ENCODE measurements at places on chromosomes 7 and 10.

- DNase-seq: no peak
These were observed 550.8 kb downstream of the IPMK start for GRCh38 chr10:57716884-57717283.

DNA sequence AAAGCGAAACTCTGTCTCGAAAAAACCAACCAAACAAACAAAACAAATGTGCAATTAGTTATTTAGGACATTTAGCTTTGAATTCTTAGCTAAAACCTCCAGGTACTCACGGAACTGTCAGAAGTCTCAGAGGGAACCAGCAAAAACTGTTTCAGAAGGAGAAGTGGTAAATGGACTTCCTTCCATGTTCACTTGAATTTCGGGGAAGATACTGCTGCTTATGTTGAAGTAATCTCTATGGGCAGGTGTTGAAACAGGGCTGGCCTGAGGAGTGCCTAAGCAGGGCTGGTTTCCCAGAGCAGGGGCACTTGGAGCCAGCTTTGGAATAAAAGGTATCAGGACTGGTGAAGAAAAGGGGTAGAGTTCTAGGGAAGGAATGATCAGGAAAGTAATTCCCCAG is 2.4 kb upstream of the EXOC6 start:
- DNase-seq: no peak

GRCh38 chr7:140003913-140004382 is 58.8 kb downstream of the PARP12 start:
- DNase-seq: no peak

DNA sequence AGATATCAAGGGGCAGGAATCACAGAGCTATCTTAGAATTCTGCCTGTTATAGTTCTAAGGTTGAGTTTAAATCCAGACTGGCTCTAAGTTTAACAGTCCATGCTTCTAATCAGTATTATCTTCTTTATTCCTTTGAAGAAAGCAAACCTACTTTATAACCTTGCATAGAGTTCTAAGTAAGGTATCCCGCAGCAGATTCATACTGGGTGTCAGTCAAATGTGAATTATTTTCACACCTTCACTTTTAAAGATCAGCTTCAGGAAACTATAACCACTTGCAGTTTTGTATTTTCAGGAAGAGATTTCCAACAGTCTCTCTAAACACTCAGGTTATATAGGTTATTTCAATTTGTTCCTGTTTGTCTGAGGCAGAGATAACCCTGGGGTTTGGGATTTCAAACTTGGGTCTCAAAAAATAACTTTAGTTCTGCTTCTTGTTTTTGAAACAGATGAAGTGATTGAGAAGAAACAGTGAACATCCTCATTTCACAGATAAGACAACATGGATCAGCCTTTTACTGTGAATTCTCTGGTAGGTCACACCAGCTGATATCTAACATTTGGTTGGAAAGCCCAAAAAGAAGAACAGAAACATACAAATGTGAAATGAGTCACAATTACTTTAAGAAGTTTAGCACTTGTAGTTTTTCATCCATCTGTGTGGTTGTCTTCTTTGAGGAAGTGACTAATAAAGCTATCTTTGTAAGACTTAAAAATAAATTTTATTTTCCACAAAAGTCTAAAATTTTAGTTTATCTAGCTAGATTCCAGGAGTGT is 21.4 kb downstream of the STAMBPL1 start:
- no peak for DNase-seq

DNA sequence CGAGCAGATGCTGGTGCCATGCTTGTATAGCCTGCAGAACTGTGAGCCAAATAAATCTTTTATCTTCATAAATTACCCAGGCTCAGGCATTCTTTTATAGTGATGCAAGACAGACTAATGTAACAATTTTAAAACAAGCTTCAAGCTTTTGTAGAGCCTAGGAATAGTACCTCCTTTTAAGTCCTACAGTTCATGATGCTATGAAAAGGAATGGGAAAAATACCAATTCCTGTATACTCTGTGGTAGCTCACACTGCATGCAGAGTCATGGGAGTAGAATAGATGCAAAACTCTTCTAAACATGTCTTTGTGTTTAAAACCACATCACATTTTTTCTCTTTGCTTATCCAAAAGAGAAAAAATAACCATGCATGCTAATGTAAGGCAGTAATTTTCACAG is 66.6 kb upstream of the WNT16 start:
- DNase-seq: no peak

DNA sequence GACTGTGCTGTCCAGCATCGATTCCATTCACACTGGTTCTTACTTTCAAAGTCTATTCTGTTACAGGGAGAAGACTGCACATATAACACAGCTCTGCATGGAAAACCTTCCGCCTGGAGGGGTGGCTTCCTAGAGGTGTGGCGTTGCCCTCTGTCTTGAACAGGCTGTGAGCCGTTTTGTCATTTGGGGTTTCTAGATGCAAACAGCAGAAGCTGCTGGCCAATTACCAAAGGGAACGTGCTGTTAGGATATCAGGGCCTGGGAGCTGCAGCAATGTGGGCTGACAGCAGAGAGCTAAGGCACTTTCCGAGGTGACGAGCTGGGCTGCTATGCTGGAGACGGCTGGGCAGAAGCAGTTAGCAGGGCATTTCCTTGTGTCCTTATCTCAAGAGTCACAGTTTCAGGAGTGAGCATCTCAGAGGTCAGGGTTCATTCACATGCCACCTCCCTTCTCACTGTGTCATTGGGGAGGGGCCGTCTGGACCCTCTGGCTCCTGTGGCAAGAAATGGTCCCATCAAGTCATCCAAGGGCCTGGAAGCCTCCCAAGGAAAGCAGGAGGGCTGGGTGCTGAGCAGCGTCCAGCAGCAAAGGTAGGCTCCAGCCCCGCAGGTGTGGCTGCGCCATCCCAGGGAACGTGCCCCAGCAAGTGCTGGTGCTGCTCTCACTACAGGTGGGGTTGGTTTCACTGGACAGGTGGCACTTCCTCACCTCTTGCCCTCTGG is 106.5 kb downstream of the WDR37 start:
- DNase-seq: peak; percentile 6

DNA sequence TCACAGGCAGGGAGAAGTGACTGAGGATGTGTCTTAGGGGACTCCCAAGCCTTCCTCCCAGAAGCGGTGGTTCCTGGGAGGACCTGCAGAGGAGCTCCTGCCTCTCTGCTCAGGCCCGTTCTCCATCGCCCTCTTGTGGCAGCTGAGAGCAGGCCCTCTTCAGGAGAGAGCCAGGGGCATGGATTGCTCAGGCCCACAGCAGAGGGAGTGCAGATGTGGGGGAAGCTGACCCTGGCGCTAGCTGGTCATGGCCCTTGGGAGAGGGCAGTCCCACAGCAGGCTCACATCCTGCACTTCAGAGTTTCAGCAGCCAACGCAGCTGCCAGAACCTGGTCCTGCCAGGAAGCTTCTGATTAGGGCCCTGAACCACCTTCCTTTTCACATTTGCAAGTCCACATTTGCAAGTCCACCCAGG is 94.8 kb upstream of the TARP start:
- DNase-seq: no peak

GRCh38 chr10:42482411-42482810 is 156.0 kb downstream of the ZNF33B start:
- DNase-seq: no peak

DNA sequence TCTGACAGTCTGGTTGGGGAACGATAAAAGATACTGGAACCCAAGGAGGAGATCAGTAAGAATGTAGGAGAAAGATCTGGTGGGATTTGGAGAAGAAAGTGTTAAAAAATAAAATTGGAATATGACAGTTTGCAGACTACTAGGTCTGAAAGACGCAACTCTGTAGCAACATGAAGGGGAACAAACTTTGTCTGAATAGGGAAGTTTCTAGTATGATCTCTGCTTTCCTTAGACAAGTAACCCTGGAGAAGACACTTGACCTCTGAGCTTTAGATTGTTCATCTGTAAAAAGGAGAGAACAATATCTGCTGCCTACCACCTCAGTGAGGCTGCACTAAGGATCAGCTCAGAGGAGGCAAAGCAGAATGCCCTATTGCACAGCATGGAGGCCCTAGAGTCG is 3.0 kb upstream of the PRSS1 start:
- DNase-seq: no peak

DNA sequence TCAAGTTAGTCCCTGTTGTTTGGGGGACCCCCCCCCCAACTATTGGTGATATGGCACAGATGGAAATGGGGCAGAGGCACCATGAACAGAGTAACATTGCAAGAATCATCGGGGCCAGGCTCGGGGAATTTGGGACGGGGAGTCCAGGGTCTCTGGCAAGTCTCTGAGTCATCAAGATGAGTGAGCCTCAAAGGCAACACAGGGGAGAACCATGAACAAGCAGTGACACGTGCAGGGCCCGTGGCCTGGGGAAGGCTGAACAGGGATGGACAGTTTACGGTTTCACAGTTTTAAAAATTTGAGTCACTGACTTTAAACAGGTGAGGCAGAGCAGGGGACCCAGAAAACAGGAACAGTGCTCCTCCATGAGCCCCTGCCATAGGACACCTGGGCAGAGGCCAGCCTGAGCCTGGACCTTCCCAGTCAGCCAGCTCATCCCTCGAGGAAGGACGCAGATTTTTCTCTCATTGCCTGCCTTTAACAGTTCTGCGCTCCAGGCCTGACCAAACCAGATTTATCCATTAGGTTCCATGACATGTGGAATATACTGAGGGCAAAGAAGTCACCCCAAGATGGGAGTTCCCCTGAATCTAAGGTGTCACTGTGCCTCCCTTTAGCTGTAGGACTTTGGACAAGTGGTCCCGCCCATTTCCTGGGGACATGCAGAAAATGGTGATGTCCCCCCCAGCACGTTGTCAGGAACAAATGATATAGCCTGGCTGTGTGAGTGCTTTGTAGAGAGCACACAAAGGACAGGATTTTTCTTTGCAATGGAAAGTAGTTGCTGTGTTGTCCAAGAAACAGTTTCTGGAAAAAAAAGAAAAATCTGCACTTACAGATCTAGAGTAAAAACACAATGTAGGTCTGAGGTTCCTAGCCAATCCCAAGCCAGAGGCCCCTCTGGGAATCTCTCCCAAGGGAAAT is 23.8 kb downstream of the CHST15 start:
- no peak for DNase-seq

DNA sequence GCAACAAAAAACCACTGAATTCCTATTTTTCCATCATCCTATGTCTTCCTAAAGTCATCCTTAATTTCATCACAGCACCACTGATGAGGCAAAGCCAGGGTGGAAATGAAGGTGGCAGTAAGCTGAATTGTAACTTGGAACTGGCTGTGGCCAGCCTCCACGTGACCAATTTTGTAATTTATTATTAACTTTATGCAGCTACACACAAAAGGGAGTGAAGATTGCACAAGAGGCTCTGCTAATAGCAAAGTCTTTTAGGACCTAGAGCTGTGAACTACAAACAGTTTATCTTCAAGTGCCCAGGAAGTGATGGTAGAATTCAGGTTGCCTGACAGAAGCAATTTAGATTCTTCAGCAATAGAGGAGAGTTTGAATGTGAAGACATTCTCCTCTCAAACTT is 176.4 kb downstream of the CCDC71L start:
- no peak for DNase-seq

Measured in right forelimb (tissue), 1 donor.